Daoy (cell line): ENCODE measurements at places on chromosomes 5 and 9. TPM values are rescaled to one million over a fixed set of nuclear protein-coding genes. Genes with fewer than 3 reads are reported as not detected.

DNA sequence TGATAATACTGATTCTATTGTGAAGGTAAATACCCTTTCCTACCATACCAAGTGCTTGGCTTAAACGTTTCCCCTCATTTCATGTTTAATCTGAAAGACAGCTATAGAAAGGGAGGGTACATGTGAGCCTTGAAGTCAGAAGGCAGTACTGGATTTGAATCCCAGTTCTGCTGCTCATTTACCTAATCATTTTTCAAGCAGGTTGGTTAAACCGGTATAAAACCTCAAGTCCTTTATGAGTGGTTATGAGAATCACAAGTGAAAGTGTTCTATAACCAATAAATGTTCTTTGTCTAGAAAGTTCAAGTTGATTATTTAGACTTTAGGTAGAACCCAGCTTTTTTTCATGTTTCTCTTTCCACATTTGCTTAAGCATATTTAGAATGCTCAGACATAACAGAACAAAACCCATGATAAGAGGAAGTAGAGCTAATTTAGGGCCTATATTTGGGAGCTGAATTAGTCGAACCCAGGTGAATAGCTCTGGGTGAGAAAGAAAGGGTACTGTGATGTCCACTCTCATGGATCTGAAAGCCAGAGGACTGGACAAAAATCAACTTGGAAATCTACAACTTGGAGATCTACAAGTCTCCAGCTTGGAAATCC, 29.7 kb upstream of the F2RL2 start:
- DNase-seq = no peak

- no peak for DNase-seq
Measured at GRCh38 chr5:39466846-39467245, 42.1 kb upstream of the DAB2 start.

DNA sequence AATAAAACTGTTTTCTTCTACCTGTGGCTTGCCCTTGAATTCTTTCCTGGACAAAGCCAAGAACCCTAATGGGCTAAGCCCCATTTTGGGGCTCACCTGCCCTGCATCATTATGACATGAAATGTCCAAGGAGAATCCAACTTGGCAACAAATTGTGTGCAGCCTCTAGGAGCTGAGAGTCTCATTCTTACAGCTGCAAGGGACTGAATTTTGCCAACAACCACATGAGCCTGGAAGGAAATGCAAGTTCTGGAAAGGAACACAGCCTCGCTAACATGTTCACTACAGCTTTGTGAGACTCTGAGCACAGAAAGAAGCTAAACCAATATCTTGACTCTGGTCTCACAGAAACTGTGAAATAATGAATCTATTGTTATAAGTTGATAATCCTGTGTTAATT, 94.8 kb upstream of the CDH12 start:
- DNase-seq = no peak

DNA sequence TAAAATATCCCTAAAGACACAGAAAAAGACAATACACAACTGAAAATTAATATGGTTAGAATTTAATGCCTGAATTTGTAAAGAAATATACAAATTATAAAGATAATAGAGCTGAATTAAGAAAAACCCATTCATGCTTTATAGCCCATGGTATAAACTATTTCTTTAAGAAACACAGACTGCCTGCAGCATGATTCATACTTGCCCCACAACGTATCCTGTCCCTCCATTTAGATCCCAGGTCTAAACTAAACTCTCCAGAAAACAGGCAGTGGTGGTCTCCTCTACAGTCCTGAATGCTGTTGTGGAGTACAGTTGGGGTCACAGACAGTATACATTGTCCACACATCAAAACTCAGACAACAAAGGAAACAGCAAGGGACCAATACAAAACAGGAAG, 24.8 kb downstream of the IL6ST start:
- DNase-seq = no peak

The SVEP1 gene
- 0.86 and 1.3 TPM in 2 replicates for total RNA-seq

The SLC45A2 gene
- total RNA-seq = not detected in 2 replicates

- DNase-seq = no peak
Measured at GRCh38 chr9:26574256-26574655, 318.3 kb downstream of the CAAP1 start.
